ENCODE measurements at places on chromosomes 6 and 20.
A peak's percentile ranks its signal among the peaks of the same experiment; 100 is the strongest.

DNA sequence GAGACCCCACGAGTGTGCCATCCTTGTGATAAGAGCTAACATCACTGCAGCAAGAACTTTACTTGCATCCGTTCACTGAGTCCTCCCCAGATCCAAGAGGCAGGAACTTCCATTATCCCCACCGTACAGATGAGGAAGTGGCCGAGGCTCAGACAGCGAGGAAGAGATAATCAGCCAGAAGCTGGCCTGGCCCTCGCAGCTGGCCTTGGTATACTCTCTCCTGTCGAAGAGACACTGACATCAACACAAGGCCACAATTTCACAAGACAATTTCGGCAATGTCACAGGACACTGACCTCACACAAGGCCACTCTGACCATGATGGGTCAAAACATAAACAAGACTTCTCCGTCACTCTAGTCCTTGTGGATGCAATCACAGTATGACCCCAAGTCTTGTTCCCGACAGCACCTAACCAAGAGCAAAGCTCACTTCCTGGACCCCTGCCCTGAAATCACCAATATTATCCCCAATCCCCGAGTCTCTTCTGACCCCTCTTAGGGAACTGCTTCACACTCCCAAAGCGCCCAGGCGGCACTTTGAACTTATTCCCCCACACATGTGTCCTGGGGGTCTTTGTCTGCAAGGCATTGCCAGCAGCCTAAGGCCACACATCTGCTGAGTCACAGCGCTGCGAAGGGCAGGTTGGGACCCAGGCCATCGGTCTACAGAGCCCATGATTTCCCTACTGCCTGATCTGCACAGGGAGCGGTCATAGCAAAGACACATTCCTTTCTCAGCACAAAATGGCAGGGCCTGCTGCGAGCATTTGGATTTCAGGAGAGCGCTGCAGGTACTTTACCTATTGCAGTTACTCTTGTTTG, 14.8 kb upstream of the VAPB start:
- DNase-seq, result no peak

DNA sequence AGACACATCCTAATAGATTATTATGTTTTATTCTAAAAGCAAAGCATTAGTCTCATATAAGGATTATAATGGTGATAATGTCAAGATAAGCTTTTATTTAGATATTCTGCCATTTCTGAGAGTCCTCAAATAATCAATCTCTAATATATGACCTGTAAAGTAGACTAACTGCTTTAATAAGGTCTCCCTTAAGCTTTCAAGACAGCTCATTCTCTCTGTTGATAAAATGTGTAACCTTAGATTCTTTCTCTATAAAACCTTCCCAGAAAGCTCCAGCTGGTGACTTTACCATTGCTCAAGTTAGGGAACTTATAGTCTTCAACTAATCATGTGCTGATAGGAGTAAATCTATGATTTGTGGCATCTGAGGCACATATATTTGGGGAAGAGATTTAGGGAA, 457.8 kb downstream of the MEI4 start:
- DNase-seq, result no peak

DNA sequence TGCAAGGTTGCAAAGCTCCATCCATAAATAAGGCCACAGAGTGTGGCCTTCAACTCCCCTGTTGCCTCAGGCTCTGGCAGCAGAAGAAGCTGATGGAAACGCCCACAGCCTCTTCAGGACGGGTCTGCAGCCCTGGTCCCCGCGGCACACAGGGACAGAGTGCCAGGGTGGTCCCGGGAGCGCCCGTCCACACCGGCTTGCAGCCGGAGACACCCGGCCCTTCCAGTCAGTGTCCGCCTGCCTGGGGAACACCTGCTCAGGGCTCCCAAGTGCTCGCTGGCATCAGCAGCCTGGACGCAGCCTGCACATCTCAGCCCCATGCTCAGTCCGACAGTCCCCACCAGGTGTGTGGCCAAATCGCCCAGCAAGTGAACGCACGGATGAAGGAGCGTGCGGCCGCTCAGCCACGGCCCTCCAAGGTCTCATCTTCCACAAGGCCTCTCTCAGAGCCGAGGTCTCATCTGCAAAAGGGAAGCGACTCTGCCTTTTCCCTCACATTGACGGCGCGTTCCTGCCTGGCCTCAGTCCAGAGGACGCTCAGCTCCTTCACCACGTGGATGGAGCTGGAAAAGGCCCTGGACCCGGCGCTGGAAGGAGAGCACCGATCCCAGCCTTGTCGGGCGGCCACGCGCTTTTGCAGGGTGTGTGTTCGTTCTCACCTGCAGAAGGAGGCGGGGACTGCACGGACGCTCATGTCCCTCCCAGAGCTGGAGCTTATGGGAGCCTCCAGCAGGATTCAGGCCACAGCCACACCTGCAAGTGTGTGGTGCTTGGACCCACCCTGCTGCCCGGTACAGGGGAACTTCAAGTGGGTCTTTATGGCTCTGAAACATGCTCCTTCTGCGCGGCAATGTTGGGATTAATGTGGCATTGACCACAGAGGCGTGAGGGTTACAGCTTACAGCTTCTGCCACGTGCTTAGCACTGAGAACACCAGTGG, 180.4 kb downstream of the DLL1 start:
- no peak for DNase-seq

- DNase-seq, result peak; percentile 65
Observed at GRCh38 chr6:33768644-33769120, 20.2 kb downstream of the LEMD2 start.

DNA sequence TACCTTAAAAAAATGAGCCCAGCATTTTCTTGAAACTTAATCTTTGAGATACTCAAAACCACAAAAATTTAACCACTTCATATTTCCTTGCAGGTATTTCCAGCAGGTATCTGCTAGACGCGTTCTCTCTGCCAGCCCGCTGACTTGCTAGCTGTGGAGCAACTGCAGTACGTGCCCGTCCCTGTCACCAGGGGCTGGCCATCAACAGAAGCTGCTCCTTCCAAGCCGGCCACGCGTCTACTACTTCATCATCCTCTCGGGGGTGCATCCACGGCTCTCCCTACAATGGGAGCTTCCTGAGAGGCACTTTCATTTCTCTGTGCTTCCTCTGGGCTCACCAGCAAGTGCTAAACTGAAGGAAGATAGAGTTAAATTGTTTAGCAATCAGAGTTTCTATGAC, 132.4 kb downstream of the DTNBP1 start:
- DNase-seq, result no peak

DNA sequence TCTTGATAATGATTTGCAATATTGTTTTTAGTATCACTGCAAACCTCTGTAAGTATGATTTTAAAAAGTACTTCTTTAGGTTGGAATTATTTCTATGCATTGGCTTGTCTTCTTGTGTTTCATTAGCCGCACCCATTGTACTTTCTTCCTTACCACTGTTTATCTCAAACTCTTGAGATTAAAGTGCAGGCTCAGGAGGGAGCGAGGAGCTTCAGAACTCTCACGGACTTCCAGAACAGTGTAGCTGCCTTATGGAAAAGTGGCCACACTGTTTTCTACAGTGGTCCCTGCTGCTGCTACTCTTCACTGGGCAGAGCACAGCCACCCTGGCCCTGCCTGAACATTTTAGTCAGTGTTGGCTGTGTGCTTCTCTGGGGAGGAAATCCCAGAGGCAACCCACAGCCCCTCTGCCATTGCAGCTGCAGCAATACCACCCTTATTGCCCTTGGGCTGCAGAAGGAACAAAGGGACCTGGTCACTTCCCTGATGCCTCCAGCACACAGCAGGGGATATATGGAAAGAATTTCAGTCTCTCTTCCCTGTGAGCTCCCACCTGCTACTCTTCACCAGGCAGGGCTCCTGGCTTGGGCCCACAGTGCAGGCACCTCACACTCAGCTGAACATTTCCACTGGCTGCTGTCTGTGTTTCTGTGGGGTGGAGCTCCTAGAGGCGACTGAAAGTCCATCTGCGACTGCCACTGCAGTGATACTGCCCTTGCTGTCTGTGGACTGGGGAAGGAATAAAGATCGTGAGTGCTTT, 91.7 kb upstream of the MAP3K4 start:
- DNase-seq, result no peak

DNA sequence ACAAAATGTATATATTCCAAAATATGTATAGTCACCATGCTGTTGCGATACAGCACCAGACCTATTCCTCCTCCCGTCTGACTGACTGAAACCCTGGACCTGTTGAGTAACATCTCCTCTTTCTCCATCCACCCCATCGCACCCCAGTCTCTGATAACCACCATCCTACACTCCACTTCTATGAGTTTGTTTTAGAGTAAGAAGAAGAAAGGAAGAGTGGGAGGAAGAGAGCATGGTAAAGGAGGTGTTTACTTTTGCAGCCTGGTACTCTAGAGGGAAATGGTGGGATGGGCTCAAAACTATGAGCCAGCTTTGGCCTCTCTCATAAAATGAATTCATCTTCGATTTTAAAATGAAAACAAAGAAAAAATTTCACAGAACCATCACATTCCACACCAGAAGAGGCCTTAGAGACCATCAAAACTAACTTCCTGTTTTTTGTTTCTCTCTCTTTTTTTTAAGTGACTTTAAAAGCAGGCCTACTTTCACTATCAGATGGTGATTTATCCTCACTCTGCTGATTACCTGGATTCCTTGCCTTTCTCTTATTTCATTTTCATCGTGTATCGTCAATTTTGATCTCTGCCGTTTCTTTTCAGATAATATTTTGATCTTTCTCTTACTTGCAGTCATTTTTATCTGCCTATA, 16.8 kb upstream of the FUCA2 start:
- DNase-seq, result no peak

DNA sequence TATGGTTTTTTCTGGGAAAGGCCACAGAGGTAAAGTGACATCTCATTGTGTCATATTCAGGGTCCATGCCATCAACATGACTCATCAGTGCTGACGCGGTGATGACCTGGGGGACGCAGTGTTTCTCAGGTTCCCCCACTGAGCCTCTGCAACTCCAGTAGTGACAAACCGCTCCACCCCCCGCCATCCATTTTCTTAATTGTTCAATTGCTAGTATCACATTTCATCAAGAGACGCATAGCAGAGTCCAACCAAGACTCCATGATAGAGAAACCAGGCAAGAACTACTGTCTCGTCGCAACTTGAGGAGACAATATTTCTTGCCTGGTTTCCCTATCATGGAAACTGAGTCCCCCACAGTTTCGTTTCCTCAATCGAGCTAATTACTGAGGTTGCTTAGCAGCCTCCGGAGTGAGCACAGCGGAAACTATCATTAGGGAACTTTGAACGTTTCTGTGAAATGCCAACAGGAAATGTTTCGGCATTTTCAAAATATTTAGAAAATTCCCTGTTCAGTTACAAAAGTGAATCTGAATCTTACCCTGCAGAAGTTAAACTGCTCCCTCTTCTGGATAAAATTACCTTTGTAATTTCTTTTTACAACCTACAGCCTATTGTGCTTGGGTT, 12.2 kb upstream of the SERPINB1 start:
- DNase-seq, result peak; percentile 77

DNA sequence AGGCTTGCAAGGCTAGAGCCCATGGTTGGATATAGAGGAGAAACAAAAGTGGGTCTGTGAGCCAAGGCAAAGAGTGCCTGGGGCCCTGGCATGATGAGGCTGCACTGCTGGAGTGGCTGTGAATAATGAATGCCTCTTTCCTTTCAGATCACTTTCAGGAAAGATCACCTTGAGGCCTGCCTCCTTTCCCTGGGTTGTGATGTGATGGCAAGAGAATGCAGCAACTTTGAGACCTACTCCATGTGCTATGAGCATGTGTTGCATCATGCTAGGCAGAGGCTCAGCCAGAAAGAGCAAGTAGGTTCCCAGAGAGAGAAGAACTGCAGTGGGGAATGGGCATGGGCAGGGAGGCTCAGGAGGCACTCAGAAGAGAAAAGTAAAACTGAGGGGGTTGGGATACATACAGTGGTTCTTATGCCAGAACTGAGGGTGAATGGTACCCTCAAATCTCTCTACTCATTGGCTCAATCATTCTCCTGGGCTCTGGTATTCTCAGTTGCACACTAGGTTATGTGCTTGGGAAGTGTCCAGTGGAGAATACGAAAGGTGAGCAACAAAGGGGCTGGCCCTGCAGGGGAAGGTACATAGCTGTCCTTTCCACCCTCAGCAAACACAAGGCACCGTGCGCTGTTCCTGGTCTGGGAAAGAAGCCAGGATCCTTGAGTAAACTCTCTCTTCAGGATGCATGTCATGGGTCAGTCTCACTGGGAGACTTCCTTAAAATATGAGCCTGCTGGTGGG, 45.9 kb downstream of the CD164 start:
- DNase-seq, result no peak

DNA sequence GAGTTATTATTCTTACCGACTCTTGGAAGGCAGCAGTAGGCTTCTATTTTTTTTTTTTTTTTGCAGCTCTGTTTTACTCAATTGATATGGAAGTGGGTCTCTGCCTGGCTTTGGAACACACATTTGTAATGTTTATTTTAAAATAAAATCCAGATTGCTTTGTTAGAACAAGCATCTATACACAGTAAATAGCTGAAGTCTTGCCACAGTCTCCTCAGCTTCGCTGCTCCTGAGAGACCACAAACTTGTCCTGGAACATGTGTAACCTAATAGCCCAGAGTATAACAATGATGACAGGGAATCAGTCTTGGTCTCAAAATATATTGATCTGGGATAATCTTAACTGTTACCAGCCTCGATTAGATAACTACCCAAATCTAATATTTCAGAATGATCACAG, 299.8 kb upstream of the NOX3 start:
- DNase-seq, result no peak

All from activated T-cell treated with anti-CD3 and anti-CD28 coated beads for 48 hours (primary cell).